CD4-positive, alpha-beta T cell treated with Interleukin-15 for 4 hours (primary cell): ENCODE measurements at places on chromosomes 16 and 17.

GRCh38 chr17:81526662-81527571 lies 1.3 kb upstream of the FSCN2 start:
- no peak for DNase-seq

DNA sequence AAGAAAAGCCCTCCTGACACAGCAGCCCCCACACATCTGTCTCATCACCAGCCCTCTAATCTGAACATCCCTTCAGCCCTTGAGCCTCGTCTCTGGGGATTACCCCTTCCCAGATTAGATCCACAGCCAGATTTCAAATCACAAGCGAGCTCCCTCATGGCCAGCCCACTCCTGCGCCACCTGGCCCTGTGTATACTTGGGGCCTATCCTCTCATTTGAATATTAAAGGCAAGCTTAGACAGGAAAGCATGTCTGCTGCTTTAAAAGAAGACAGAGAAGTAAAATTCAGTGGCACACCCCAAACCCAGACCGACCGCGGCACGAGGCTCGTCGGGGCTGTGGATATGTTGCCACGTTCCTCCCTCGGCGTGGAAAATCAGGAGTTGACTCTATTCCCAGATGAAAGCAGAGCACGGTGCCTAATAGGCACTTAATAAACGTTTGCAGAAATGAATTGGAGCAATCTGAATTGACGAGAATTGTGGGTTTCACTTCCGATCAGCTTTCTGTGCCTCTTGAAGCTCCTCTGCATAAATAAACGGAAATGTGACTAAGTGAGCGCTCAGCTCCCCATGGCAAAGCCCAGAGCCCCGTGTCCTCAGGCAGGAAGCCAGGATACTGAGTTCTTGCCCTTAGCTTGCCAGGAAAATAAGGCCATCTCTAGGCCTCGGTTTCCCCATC lies 108.0 kb downstream of the CCDC182 start:
- no peak for DNase-seq

- no peak for DNase-seq
These were observed 14.4 kb upstream of the DOK4 start for GRCh38 chr16:57500578-57501111.

DNA sequence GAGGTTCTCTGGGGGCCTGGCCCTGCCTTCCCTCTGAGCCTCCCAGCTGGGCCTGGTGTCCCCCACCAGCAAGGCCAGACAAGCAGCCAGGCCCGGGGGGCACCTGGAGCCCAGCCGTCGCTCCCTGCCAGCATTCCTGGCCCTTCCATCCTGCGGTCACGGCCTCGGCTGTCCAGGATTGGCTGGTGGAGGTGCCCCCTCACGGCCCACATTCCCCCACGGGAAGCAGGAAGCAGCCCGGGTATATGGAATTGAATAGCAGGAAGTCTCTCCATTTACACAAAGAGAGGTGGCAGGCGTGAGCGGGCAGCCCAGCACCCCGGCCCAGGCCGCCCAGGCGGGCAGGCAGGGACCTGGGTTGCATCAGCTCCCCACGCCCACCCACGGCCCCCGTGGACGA lies 14.5 kb downstream of the TRAF7 start:
- DNase-seq: no peak
